ENCODE measurements at places on chromosomes 1 and 21.

- no peak for DNase-seq
These were observed 94.7 kb downstream of the LIPI start for GRCh38 chr21:14116080-14116481.

DNA sequence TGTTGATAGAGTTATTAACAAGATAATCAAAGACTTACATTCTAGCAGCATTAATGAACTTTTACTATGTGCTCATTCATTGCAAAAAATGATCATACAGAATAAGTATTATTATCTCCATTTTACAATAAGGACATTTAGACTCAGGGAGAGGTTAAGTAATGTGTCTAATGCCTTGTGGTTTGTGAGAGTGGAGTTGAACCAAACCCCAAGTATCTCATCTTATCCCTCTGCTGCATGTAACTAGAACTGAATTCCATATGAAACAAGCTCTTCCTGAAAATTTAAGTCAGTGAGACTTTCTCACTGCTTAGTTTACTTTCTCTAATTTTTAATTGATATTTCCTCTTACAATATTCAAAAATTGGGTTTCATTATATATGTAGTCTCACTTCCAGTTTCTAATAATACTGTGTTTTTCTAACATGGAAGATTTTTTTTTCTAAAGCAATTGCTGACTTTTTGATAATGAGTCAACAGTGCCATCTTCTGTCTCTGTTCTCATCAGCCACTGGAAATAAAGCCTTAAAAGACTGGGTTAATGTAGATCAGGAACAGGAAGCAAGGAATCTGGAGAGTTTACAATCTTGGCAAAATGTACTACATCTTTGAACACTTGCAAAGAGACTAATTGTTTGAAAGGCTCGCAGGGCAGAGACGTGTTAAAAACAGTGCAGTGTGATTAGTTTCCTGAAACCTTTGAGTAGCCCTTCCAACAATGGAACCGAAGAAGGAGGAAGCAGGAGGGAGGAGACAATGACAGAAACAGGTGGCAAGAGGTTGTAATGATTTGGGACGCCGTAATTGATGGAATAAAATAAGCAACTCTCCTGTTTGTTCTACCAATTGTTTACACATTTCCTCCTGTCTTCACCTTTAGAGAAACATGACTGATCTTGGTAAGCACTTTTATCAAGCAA is 567.6 kb downstream of the MRPL39 start:
- no peak for DNase-seq

- DNase-seq = no peak
These were observed 28.0 kb upstream of the NRDC start for GRCh38 chr1:51906306-51907078.

GRCh38 chr1:60225486-60225885 is 151.9 kb upstream of the C1orf87 start:
- no peak for DNase-seq

DNA sequence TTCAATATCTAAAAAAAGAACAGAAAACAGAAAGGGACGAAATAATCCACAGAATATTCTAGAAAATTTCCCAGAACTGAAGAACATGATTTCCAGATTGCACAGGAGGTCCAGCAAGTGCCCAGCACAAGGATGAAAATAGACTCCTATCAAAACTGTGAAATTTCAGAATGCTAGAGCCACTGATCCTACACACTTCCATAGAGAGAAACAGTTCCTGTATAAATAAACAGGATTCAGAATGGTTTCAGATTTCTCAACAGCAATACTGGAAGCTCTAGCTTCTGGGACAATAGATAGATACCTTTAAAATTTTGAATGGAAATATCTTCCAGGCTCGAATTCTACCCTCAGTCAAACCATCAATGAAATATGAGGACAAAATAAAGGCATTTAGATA is 4.6 kb downstream of the TARBP1 start:
- DNase-seq = no peak

All from substantia nigra (tissue), 51 donors.